ENCODE measurements at places on chromosomes 5 and 9.

GRCh38 chr5:51468196-51468595 is 84.9 kb downstream of the ISL1 start:
- no peak for DNase-seq

GRCh38 chr5:60494635-60495034 is 205.3 kb downstream of the DEPDC1B start:
- DNase-seq = no peak

DNA sequence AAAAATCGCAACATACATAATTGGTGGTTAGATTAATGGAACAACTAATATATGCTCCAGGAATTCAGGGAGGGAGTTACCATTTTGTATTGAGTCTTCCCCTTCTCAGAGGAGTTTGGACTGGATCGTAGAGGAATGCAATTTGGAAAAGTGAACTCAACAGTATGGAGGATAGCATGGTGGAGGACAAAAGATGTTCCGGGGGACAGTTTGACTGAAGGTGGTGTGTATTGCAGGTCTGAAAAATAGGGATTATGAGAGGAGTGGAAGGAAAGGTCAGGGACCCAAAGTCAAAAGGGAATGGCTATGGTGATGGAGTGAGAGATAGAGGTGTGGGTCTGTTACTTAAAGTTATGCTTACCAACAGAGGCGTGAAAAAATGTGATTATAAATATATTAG is 1.5 kb downstream of the DNAJC21 start:
- DNase-seq = no peak

DNA sequence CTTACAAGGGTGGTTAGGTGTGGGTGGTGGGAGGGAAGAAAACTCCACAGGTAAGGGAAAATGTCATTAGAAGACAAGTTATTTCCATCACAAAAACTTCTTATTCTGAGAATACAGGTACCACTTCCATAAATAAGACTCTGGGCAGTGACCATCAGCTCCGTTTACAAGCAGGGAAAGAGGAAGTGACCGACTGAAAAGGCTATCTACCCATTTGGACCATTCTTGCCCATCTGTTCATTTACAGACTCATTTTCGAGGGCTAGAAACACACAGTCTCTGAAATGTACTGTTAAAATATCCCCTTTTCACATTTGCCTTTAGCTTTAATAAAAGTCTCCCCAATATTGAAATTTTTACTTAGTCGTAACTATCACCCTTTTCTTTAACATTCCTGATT is 79.5 kb downstream of the TTC39B start:
- no peak for DNase-seq

DNA sequence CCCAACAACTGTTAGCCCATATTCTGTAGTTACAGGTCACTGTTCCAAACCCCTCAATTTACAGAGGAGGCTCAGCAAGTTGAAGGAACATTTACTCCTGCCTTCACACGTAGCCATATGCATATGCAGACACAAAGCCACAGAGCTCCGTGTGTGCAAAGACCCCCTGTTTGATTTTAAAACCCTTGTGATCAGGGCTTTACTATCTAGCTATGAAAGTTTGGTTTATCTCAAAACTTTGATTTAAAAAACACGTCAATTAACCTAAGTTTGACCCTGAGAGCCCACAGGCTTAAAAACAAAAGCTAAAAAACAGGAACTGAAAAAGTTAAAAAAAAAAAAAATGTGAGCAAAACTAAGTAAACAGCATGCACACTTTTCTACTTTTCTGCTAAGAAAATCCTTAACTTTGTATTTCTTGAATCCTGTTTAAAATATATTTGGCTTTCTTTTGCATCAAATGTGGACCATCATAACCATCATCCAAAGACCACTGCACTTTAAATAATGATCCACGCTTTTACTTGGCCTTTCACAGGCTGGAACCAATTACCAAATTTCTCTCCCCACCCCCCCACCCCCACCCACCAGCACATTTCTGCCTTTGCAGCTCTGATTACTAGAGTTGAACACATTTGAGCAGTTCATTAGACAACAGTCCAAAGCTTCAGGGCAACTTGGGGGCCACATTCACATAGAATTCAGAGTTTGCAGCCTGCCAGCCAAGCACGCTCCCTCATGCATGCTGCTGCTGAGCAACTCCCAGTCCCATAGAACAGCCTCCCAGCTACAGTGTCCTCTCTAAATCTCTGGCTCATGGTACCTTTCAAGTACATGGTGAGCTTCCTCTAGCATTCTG is 128.8 kb upstream of the MAP3K1 start:
- DNase-seq = no peak

All from stimulated activated CD4-positive, alpha-beta T cell treated with anti-CD3 and anti-CD28 coated beads, Interleukin-15, amount 100 ng/mL, for 1 hour (primary cell).